Fibroblast of lung (primary cell): ENCODE measurements at places on chromosomes 6 and 20.

GRCh38 chr6:36114798-36115408, 15.4 kb upstream of the MAPK13 start:
- DNase-seq = no peak

GRCh38 chr20:23335521-23335920, 15.1 kb upstream of the NXT1 start:
- DNase-seq = no peak

GRCh38 chr6:150975136-150975535, 109.6 kb downstream of the MTHFD1L start:
- DNase-seq = no peak

GRCh38 chr6:157059781-157060180, 263.5 kb downstream of the TMEM242 start:
- peak; percentile 13 for DNase-seq

DNA sequence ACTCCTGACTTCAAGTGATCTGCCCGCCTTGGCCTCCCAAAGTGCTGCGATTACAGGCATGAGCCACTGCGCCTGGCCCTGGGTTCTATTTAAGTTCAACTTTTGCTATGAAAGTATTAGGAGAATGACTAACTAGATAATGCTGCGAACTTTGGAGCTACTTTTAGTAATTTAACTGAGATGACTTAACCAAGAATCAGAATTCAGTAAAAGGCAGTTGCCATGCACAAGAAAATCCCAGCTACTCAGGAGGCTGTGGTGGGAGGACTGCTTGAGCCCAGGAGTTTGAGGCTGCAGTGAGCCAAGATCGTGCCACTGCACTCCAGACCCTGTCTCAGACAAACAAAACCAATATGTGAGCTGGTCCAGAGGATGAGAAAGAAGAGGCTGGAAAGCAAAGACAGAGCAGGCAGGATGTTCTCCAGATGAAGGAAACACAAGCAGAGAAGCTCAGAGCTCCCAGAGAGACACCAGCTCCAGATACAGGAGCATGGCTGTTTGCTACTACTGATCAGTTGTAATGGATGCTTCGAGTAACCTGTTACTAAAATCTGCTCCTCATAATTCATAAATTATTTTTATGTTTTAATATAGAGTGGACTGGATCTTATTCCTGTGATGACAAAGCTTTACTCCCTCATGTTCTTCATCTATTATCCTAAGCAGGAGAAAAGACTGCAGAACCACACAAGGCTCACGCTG, 23.9 kb downstream of the ZNF217 start:
- no peak for DNase-seq

GRCh38 chr6:125279961-125280360, 21.8 kb downstream of the HDDC2 start:
- DNase-seq = no peak

GRCh38 chr6:2885967-2886735, 17.0 kb downstream of the SERPINB9 start:
- no peak for DNase-seq

- no peak for DNase-seq
Measured at GRCh38 chr20:24366336-24367004, 103.0 kb upstream of the SYNDIG1 start.

GRCh38 chr6:163413345-163414116, 987 bp upstream of the QKI start:
- peak; percentile 92 for DNase-seq

DNA sequence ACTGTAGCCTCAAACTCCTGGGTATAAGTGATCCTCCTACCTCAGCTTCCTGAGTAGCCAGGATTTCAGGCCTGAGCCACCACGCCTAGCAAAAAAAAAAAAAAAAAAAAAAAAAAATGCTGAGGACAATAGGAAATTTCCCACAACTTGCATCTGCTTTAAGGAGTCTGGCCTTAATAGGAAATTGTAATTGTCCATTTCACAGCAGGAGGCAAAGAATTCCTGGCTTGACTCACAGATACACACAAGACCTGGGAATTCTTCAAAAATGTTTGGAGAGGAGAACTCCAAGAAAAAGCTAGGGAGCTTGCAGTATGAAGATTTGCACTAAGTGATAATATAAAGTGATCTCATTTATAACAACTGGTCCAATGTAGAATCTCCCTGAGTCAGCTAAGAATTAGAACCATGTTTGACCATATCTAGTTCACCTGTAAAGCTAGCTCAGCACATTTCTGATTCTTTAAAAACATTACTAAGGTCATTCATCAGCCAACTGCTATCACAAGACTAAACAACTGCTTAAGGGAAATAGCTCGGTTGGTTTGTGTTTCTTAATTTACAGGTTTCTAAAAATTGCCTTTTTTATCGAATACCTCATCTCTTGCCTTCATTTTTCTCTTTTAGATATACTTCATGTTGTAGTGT, 80.2 kb upstream of the SLC2A12 start:
- no peak for DNase-seq

DNA sequence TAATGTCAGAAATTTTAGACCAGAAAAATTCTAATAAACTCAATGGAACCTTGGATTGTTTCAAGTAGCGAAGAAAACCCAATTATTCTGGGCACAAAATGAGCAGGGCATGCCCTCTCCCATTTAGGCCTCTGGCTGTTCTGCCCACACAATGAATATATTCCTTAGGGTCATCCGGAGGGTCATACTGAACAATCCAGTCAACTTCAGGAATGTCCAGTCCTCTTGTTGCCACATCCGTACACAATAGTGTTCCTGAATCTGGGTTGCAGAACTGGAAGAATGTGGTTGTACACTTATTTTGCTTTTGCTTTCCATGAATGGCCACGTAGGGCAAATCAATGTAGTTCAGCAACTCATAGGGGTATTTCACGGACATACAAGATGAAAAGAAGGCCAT, 23.4 kb upstream of the RNF144B start:
- peak; percentile 29 for DNase-seq

- DNase-seq = peak; percentile 67
Measured at GRCh38 chr6:87151781-87152525, 3.4 kb upstream of the ZNF292 start.

- no peak for DNase-seq
Measured at GRCh38 chr6:52373151-52373690, 11.3 kb downstream of the PAQR8 start.

GRCh38 chr6:53770780-53771249, 24.0 kb upstream of the LRRC1 start:
- no peak for DNase-seq

DNA sequence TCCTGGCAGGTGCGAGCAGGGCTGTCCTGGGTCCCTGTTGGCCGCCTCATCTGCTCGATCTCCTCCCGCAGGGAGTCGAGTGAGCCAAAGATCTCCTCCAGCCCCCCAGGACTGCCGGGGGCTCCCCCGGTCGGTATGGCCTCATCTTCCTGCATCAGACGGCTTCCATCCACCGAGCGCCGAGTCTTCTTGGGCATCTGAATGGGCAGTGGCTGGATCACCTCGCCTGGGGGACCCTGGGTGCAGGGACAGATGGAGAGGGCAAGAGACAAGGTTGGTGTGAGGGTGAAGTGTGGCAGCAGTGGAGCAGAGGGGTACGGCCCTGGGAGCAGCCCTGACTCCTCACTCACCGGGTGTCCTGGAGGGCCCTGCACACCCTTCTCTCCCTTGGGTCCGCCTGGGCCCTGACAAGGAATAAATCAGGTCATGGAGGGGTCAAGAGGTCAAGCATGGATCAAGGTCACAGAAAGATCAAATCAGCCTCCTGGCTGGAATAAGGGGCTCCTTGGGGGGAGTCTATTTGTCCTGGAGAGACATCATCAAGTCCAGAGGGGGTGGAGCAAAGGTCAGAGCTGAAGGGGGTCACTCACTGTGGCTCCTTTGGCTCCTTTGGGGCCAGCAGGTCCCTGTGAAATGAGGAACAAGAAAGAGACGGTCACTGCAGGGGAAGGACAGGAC, 26.5 kb downstream of the COL11A2 start:
- DNase-seq = no peak

DNA sequence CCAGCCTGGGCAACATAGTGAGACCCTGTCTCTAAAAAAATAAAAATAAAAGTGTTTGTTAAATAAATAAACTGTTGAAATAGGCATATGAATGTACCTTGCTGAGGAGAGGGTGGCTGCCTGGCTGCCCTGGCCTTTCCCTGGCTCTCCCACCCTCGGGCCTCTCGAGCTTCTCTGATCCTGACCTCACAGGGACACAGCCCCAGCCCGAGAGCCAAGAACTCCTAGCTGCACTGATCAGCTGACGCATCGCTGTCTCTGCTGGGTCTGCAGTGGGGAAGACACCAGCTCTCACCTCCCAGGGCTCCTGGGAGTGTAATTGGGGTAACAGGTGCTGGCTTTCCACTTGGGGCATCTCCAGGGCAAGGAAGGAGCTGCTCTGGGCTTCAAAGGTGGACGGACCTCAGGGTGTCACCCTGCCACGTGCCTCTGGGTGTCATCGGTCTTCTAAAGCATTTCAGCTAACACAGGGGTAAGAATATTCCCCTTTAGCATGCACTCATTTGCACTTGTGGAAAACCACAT, 6.9 kb downstream of the TCF15 start:
- no peak for DNase-seq

GRCh38 chr6:136341967-136342366, 52.3 kb upstream of the BCLAF1 start:
- no peak for DNase-seq

GRCh38 chr6:157106487-157106886, 216.8 kb downstream of the TMEM242 start:
- peak; percentile 72 for DNase-seq

- peak; percentile 27 for DNase-seq
Measured at GRCh38 chr6:130159956-130160355, 62.8 kb downstream of the SAMD3 start.

- DNase-seq = no peak
Measured at GRCh38 chr20:50277460-50278376, 87.1 kb downstream of the CEBPB start.

- DNase-seq = peak; percentile 21
Measured at GRCh38 chr6:116779573-116780164, 14.2 kb upstream of the FAM162B start.

DNA sequence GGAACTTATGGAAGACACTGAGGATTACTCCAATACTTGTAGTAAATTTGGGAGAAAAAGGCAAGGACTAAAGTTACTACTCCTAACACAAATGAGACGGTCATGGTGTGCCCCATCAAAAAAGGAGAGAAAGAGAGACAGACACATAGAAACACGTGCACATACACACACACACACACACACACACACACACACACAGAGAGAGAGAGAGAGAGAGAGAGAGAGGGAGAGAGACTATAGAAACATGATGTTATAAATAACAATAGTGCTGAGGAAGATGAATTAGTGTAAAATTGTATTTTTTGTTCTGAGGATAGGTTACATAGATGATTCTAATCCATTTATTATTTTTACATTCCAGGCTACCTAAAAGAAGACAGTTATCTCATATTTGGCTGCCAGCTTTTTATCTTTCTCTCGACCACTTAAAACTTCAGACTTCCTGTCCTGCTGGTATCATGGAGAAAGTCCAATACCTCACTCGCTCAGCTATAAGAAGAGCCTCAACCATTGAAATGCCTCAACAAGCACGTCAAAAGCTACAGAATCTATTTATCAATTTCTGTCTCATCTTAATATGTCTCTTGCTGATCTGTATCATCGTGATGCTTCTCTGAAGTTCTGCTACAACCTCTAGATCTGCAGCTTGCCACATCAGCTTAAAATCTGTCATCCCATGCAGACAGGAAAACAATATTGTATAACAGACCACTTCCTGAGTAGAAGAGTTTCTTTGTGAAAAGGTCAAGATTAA, 10.5 kb downstream of the PLN start:
- DNase-seq = no peak

DNA sequence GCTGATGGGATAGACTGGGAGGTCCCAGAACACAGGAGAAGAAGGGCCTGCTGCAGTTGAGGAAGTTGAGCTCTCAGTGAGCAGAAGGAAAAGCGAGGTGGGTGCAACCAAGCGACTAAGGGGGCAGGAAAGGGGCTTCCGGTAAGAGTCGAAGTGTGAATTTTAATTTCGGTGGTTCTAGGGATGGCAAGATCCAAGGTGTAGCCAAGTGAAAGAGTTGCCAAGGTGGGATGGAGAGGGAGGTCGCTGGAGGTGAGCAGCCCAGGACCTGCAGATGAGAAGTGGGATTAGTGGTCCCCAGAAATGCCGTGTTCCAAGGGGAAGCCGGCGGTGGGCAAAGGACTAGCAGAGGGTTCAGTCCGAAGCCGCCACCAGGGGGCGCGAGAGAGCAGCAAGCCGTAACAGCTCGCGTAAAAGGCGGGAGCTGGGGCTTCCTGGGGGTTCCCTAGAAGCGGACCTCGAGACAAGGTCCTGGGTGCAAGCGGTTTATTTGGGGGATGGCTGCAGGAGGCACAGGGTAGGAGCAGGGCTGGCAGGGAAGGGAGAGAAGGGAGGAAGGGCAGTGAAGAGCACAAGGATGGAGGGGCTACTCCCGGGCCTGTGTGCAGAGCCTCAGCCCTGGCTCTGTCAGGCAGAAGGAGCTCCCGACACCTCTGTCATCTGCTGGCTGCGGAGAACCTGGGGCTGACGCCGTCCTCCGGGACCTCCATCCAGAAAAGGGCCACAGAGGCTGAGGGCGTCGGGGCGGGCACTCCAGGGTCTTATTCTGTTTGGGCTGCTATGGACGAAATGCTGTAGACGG, 103.6 kb downstream of the PAX1 start:
- DNase-seq = no peak

- DNase-seq = peak; percentile 36
Measured at GRCh38 chr6:104940893-104941728, 15.8 kb upstream of the LIN28B start.

GRCh38 chr6:138508676-138508988, 9.3 kb upstream of the NHSL1 start:
- no peak for DNase-seq

DNA sequence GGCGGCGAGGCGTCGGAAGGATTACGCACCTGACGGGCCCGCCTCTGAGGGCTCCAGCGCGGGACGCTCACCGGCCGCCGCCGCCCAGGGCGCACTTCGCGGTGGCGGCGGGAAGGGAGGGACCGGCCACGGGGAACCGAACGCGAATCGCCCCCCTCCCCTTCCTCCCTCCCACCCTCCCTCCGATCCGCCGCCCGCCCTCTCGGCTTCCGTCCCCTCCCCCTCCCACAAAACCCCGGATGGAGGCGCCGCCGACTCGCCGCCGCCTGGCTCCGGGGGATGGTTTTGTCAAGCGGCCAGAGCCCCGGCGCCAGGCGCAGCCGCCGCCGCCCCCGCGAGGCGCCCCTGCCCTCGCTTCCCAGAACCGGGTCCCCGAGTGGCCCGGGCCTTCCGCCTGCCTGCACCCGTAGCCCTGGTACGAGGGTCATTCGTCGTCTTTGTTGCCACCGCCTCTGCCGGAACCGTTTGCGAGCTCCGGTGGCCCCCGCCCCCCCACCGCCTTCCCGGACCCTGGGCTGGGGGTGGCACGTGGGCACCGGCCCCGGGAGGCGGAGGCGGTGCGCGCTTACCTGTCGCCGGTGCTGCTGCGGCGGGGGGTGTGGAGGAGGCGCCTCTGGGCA, 398 bp downstream of the ZBTB2 start:
- DNase-seq = peak; percentile 74

GRCh38 chr6:43964659-43965570, 162.3 kb downstream of the MRPL14 start:
- DNase-seq = no peak

GRCh38 chr20:63769891-63770474, 30.4 kb downstream of the SLC2A4RG start:
- no peak for DNase-seq

DNA sequence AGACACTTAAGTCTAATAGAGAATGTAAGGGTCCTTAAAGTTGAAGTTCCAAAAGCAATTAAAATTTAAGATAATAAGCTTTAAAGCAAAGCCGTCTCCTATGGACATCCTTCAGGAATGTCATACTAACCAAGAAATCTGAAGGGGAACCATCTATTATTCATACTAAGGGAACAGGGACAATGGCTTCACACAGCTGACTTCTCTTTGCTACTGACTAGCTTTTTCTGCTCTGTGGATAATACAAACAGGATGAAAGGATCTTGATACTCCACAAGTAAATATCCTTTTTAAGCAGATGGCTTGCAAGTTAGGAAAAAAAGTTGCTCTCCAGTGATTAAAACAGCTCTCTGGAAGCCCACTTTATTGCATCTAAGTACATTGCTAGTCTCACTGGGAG, 178.6 kb downstream of the BACH2 start:
- DNase-seq = no peak
